ENCODE measurements at places on chromosomes 2 and 18. TPM values are rescaled to one million over a fixed set of nuclear protein-coding genes. Genes with fewer than 3 reads are reported as not detected.

CD28 gene
- total RNA-seq = not detected

SULT1C2 gene
- total RNA-seq = 0.28 TPM

LYG2 gene
- total RNA-seq = not detected

BCL11A gene
- total RNA-seq = 1.0 TPM

NTSR2 gene
- total RNA-seq = not detected

DSC3 gene
- 1.2 TPM for total RNA-seq

RNMT gene
- total RNA-seq = 44.5 TPM

ST8SIA3 gene
- 1.2 TPM for total RNA-seq

CCDC148 gene
- 9.3 TPM for total RNA-seq

MYCN gene
- total RNA-seq = 26.7 TPM

NEUROD1 gene
- not detected for total RNA-seq

TRABD2A gene
- 1.7 TPM for total RNA-seq

CMPK2 gene
- total RNA-seq = 0.31 TPM

B3GNT7 gene
- total RNA-seq = 1.5 TPM

GAREM1 gene
- total RNA-seq = 5.1 TPM

ST6GAL2 gene
- total RNA-seq = 12.8 TPM

SERPINB10 gene
- total RNA-seq = not detected

RUFY4 gene
- total RNA-seq = not detected

SLC4A5 gene
- 2.0 TPM for total RNA-seq

UGT1A4 gene
- total RNA-seq = not detected

TMEM131 gene
- total RNA-seq = 25.4 TPM

CNGA3 gene
- total RNA-seq = not detected

ELOA2 gene
- total RNA-seq = not detected

IHH gene
- 0.06 TPM for total RNA-seq

NPAS2 gene
- 0.59 TPM for total RNA-seq

CXCR1 gene
- not detected for total RNA-seq
